Kidney (tissue), 22 donors: ENCODE measurements at places on chromosomes 2 and 18.

- DNase-seq, result no peak
Observed at GRCh38 chr2:169329688-169330554, 32.4 kb downstream of the LRP2 start.

GRCh38 chr2:6814869-6815268, 50.8 kb downstream of the CMPK2 start:
- no peak for DNase-seq

DNA sequence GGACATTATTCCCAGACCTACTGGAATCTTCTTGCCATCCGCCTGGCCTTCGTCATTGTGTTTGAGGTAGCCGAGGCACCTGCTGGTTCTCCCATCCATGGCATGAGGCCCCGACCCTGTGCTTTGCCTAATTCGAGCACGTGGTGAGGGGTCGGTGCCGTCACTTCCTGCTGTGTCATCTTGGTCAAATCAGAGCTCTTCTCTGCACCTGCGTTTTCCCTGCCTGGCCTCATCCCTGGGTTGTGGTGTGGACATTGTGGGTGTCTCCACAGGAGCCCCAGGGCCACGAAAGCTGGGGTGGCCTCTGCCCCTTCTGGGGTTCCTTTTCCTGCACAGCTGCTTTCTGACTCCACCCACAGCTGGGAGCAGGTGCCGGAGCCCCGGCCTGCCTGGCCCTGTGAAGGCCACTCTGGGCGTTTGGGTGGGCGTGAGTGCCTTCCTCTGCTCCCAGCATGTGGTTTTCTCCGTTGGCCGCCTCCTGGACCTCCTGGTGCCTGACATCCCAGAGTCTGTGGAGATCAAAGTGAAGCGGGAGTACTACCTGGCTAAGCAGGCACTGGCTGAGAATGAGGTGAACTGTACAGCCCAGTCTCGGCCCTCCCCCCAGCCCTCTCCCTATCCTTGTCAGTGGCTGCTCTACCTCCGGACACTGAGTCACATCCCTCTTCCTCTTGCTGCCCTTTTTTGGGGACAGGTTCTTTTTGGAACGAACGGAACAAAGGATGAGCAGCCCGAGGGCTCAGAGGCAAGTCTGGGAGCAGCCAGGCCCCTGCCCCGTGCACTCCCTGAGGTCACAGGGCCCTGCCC, 34.9 kb downstream of the ANO7 start:
- no peak for DNase-seq

GRCh38 chr2:20224716-20225293, at the start of gene SDC1:
SDC1 (minus strand) TSS chr2:20225130; CDS start chr2:20224867, 263 bp downstream.
- DNase-seq, result peak; percentile 80

DNA sequence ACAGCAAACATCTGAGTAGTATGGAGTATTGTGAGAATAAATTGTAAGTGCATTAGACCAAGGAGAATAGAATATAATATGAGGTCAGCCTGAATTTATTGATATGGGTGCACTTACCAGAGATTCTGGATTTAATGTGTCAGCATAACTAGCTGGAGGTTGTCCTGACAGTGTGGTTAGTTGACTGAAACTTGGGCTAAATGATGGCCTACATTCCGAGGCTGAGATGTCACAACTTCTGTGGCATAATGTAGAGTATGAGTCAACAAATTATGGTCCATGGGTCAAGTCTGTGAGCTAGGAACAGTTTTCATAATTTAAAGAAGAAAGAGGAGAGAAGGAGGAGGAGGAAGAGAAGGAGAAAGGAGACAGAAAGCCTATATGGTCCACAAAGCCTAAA, 127.6 kb downstream of the QPCT start:
- DNase-seq, result no peak

GRCh38 chr18:24539866-24540617, 79.6 kb downstream of the HRH4 start:
- no peak for DNase-seq

DNA sequence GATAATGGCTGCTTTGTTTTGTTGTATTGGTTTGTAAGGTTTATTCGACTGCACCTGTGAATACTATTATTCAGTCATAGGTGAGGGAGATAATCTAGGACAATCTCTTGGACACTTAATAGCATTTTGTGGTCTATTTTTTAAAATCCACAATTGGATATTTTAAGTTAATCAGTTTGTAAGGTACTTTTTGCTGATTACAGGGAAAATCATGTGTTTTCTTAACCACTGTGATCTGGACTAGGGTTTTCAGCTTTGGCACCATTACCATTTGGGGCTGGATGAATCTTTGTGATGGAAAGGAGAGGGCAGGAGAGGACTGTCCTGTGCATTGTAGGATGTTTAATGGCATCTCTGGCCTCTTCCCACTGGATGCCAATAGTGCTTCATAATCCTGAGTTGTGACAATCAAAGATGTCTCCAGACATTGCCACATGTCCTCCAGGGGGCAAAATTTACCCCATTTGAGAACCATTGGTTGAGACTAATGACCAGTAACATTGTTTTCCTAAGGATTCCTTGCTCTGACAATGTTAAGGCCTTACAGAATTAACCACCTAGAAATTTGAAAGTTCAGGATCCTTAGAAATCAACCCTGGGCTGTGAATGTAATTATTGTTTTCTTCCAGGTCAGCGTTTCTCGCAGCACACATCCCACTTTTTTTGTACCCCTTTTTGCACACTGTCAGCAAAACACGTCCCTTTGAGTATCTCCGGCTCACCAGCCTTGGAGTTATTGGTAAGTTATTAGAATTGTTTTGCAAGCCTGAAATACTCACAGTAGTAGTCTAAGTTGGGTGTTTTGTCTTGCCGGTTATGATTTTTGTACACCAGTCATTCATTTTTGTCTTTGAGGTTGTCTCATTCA, 15.6 kb downstream of the CNOT9 start:
- no peak for DNase-seq

DNA sequence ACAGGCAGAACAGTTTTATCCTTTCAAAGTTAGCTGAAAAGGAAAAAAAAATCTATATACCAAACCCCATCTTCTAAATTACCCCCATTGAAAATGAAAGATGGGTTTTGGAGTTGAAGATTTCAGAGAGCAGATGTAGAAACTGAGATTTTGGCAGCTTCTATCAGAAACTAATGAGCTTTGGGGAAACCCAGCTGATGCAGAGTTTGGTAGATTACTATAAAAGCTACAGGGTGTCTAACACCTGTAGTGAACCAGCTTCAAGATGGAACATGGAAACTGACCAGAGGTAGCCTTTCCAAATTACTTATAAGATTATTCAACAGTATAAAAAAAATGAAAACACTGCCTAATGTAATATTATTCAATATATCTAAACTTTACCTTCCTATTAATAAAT, 583.1 kb downstream of the XIRP2 start:
- DNase-seq, result no peak

DNA sequence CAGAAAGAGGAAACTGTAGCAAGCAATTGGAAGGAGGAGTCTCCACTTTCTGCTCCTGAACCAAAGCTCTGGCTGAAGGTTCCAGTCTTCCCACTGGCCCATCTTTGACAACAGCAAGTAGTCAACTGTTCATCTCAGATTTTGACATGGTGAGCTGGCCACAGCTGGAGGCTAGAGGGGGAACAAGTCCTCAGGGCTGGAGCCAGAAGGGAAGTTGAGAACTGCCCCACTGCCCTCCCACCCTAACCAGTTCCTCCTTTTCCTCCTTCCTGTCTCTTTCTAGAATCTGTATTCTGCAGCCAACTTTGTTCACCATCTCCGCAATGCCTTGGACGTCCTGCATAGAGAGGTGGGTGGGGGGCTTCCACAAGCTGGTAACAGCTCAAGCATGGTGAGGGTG, 105.8 kb downstream of the PLB1 start:
- no peak for DNase-seq

DNA sequence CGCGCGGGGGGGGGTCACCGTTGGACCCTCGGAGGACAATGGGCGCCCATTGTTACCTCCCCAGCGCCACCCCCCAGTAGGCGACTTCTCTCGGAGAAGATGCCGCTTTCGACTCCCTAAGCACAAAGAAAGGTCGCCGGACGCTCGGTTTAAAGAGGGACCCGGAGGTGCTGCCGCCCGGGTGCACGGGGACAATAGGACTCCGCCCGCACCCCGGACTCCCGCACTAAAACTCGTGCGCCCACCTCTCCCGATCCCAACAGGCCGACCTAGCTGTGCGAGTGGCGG, 318 bp upstream of the CDC42EP3 start:
- no peak for DNase-seq

GRCh38 chr18:24398540-24398939, 916 bp upstream of the OSBPL1A start:
- DNase-seq, result peak; percentile 47

- DNase-seq, result no peak
Observed at GRCh38 chr2:200985799-200986198, 22.3 kb upstream of the ORC2 start.

- DNase-seq, result no peak
Observed at GRCh38 chr2:143816916-143817315, 687.7 kb downstream of the ARHGAP15 start.

GRCh38 chr2:164009756-164010337, 274.0 kb upstream of the FIGN start:
- no peak for DNase-seq

DNA sequence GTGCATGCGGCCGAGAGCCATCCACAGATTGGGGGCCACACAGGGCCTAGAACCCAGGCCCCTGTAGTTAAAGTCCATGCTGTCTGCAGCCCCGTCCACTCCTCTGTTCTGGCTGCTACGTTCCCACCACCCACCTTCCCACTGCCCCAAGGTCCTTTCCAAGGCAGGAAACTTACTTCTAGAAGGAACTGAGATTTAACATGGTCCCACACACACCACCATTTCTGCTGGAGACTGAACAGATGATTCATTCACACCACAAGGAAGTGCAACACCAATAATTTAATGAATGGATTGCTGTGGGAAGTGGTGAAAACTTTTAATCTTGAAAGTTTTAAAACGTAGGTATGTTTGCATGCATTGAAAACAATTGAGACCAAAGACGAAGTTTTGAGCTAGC, 95.2 kb downstream of the LBH start:
- DNase-seq, result no peak

GRCh38 chr18:26714739-26715138, 150.8 kb downstream of the AQP4 start:
- DNase-seq, result no peak

GRCh38 chr2:5530011-5530696, 162.0 kb upstream of the SOX11 start:
- DNase-seq, result no peak

DNA sequence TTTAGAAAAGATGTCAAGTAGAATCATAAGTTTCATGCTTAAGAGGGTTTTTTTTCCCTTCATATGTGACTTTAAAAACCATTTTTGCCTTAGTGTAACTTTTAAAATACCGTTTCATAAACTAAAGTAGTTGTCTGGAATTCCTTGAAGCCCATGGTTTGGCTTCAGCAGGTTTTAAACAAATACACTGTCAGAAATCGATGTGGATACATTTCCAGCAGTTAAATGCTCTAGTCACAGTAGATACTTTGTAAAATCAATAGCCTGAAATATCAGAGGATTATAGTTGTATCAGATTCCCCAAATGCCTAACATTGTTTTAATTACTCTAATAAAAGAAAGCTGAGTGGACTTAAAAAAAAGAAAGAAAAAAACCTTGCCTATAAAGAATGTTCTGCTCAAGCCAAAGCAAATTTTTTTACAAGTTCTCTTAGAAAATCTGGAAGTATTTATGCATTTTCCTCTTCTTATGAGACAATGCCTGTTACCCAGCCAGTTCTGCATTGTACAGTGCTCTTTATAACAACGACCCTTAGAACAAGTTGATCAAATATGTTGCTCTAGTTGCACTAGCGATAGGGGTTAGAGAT, 260.5 kb downstream of the LTBP1 start:
- DNase-seq, result no peak

DNA sequence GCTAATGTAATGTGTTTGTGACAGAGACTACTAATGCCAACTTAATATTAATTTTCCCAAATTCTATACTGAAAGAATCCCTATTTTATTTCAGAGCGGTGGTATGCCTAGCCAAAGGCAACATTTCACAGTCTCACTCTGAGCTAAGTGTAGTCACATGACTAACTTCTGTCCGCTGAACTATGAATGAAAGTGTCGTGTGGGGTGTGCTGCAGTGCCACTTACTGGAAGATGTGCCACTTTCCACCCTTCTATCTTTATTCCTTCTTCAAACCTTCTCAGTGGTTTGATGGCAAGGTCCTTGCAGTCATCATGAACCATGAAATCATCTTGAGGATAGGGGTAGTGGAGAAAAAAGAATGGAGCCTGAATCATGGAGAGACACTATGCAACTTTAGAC, 47.3 kb upstream of the C1D start:
- no peak for DNase-seq
